ENCODE measurements at places on chromosomes 3 and 15.
A peak's percentile ranks its signal among the peaks of the same experiment; 100 is the strongest.

- DNase-seq: no peak
Observed at GRCh38 chr3:128245460-128245859, 92.2 kb downstream of the EEFSEC start.

- no peak for DNase-seq
Observed at GRCh38 chr3:123734527-123734902, 149.6 kb downstream of the MYLK start.

GRCh38 chr3:50474717-50475116 is 28.7 kb downstream of the CACNA2D2 start:
- no peak for DNase-seq

- no peak for DNase-seq
Observed at GRCh38 chr15:48176957-48177356, 1.1 kb downstream of the MYEF2 start.

- no peak for DNase-seq
Observed at GRCh38 chr3:181695661-181696491, 15.8 kb upstream of the SOX2 start.

DNA sequence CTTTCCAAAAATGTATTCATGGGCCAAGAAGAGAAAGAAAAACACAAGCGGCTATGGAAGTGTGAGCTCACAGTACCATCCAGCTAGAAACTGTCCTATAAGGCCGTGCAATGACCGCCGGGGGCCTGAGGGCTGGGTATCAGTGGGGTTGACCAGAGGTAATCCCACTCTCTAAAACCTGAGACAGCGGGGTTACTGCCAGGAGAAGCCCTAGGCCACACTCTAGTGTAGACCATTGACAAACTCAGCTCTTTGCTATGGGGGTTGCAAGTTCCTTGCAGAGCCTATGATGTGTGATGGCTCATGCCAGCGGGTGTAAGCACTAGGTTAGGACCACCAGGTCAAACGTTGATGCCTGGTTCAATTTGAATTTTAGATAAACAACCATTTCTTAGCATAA is 25.9 kb upstream of the SLCO2A1 start:
- no peak for DNase-seq

DNA sequence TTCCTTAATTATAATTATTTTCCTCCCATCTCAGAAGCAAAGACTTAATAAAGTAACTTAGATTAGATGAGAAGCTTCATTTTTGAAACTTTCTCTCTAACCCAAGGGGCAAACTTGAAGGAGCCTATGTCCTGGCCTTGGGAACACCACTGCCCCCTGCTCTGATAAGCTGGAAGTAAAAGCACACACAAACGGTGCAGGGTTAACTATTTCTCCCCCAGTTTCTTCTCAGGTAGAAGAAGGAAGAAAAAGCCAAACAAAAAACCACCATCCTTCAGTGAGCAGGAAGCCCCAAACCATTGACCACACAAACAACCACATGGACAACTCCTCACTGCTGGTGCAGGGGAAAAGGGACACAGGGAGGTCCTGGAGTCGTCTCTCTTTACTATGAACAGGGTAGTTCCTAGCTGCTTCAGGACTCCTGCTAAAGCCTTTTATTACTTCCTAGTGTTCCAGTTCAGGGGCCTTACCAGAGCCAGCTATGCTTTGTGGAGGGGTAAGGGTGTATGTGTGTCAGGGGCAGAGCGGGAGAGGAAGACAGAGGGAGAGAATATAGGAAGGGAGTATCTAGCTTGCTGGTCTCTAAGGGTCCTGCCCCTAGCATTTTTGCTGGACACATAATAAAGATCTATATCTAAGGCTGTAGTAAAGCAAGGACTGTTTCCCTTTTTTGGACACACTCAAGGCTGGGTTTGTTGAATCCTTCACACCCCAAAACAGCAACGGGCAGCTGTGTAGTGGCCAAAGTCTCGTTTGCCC is 94.0 kb upstream of the UMPS start:
- no peak for DNase-seq

- DNase-seq: no peak
Observed at GRCh38 chr15:88249220-88249619, 7.3 kb downstream of the NTRK3 start.

DNA sequence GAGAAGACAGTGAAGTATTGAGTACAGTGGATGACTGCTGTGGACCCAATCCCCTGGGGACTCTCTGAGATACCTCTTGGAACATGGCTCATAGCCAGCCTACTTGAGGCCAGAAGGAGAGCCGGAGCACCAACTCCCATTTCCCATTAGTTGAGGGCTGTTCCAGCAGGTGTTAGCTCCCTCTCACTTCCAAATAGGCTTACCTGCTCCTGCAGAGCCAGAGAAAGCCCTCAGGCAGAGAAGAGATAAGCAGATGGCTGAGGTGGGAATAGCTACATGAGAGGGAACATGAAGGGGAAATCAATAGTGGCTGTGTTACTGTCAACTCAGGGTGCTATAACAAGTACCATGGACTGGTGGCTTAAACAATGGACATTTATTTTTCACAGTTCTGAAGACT is 4.6 kb upstream of the CCK start:
- no peak for DNase-seq

DNA sequence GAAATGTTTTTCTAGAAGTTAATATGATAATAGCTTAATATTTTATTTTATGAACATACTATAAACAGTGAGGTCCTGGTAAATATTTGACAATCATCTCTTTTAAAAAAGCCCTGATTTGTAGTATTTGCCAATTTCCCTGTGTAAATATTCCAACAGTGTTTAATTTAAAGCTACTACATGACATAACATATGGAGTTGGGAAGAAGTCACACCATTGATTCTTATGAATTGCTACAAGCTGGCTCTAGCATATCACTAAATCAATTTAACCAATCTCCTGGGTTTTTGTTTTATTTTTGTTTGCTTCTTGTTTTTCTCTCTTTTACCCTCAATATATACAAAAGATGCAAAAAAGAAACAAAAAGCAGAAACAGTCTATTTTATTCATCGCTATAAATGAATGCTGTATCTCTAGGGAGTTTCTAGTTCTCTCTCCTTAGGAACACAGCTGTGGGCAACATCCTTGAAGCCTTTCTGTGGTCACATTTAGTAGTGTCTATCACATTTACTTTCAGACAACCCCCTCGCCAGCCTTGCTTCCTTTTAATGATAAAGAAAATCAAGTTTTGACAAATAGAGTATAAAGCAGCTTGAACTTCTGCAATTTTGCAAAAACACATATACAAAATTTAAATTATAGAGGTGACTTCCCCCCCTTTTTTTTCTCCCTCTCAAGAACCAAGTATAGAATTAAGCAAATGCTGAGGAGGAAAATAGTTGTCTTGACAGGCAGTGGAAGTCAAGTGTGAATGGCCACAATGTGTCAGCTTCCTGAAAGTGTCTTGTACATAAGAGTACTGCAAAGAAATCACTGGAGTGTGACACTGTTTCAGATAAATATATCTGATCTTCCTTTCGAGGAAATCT is 21.4 kb downstream of the CCR1 start:
- no peak for DNase-seq

GRCh38 chr3:59513570-59513969 is 463.7 kb upstream of the CFAP20DC start:
- DNase-seq: no peak

DNA sequence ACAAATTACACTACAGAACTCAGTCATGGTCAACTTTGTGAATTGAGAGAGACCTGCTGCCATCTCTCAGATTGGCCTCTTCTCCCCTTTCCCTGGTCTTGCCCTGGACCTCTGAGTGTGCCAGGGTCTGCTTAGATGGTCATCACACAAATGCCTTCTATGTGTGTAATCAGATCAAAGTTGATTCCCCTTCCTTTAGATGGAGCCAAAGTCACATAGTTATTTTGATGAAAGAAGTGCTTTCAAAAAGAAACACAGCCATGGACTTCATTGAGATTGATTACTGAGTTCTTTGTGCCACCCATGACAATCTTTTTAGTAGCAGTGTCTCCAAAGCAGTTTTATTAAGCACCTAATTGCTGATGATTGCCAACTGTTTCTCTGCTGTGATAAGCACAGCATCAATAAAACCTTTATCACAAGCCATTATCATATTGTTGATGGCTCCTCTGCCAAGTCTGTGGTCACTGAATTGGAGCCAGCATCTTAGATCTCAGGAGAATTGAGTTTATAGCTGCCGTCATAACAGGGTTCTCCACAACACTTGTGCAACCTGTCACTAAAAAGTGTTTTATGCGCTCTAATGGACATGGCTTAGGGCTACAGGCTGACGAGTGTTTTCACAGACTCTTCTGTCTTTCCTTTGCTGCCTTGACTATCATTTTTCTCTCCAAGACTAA is 149.7 kb upstream of the NUDT16 start:
- DNase-seq: no peak

- DNase-seq: no peak
Observed at GRCh38 chr15:58057559-58057958, 8.0 kb downstream of the ALDH1A2 start.

DNA sequence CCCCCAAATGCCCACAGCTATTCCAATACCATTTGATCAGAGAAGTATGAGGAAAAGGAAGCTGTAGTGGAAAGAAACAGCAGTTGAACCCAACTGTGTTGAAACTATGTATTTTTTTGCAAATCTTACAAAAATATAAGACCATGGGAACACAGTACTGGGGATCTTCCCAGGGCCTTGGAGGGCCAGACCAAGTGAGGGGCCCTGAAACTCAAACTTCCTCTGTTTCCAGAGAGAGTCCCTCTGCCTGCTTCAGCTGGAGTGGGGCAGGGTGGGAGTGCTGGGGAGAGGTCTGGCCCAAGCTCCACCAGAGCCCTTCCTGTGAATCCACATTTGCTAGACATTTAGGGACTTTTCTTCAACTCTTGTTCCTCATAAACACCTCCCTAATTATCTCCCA is 263.9 kb downstream of the CHST2 start:
- no peak for DNase-seq

GRCh38 chr15:88982946-88983342 is 69.8 kb upstream of the MFGE8 start:
- DNase-seq: no peak

DNA sequence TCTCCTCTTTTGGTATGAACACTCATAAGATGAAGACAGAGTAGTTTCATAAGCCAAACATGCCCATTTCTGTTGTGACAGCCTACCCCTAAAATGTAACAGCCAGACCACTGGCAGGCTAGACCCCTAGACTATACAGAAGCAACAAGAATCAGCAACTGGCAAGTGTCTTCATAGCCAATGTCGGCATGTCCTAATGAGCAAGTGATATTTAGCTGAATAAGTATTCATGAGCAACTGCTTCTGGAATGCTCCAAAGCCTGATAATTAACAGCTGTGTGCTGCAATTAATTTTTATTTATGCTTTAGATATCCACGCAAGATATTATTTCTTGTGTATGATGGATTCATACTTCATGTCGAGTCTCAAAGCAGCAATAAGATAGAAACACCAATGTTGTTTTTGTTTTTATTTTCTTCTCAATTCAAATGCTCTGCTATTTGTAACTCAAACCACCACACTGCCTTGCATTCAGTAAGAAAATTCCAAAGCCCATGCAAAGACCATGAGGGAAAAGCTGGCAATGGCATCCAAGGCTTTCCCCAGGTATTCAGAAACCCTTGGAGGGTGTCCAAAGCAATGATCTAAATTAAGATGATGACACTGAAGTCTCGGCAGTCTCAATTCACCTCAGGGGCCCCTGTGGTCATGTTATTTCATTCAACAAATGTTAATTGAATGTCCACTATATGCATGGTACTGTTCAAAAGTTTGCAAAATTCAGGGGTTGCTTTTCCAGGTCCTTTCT is 167.7 kb upstream of the NECTIN3 start:
- DNase-seq: no peak

- DNase-seq: peak; percentile 38
Observed at GRCh38 chr3:31768479-31769125, 212.5 kb downstream of the OSBPL10 start.

GRCh38 chr3:175192536-175192935 is 333.4 kb downstream of the NAALADL2 start:
- no peak for DNase-seq

- DNase-seq: no peak
Observed at GRCh38 chr15:78942741-78943140, 2.1 kb downstream of the CTSH start.

DNA sequence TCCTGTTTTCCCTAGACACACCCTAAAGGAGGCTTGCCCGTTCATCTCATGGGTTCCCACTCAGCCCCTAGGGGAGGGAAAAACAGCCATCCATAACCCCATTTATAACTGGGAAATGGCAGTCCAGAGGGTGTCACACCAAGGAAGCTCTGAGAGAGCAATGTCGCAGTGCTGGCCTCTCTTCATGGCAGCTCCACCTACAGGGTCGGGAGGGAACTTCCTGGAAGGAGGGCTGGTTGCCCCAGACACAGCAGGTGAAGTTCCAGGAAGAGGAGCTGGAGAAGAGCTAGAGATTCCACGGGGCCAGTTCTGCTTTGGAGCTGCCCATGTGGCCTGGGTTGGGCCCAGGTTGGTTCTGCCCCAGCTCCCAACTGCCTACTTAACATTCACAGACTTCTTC is 22.3 kb upstream of the LINGO1 start:
- DNase-seq: no peak

- no peak for DNase-seq
Observed at GRCh38 chr15:82093774-82094211, 48.0 kb upstream of the MEX3B start.

DNA sequence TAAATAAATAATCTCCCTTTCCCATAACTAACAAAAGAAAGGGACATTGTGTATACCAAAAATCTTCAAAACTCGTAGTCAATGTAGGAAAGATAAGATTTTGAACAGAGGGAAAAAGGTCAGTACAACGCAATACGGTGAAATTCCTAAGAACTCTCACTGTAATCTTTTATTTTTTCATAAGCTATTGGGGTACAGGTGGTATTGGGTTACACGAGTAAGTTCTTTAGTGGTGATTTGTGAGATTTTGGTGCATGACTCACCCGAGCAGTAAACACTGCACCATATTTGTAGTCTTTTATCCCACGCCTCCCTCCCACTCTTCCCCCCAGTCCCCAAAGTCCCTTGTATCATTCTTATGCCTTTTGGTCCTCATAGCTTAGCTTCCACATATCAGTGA is 718.0 kb downstream of the TBL1XR1 start:
- DNase-seq: no peak

- DNase-seq: no peak
Observed at GRCh38 chr3:129184396-129184657, 631 bp upstream of the CNBP start.

GRCh38 chr15:41504751-41505492 is 8.7 kb downstream of the LTK start:
- no peak for DNase-seq
